ENCODE measurements at places on chromosomes 12 and 14.
A peak's percentile ranks its signal among the peaks of the same experiment; 100 is the strongest.

- DNase-seq: no peak
Measured at GRCh38 chr12:130104571-130105106, 57.6 kb upstream of the FZD10 start.

GRCh38 chr12:563250-563781 is 99.9 kb downstream of the NINJ2 start:
- DNase-seq: no peak

DNA sequence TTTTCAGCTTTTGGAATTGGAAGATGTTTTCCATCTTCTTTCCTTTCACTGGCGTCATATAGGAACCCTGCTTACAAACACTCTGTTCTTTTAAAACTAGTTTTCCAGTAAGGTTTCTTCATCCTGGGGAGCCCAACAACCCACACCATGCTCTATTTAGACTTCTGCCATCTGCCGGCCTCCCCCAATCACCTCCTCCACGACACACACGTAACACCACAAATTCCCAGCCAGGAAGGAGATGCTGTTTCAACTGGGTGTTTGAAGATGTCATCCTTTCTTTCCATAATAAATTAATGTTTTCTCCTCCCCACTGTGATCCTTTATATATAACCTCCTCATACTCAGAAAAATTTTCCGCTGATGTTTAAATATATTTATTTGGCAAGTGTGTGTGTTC is 231.4 kb upstream of the DDHD1 start:
- DNase-seq: no peak

- DNase-seq: no peak
Measured at GRCh38 chr12:97960225-97960624, 497.6 kb downstream of the RMST start.

GRCh38 chr12:3199551-3200031 is 122.4 kb downstream of the TSPAN9 start:
- DNase-seq: no peak

DNA sequence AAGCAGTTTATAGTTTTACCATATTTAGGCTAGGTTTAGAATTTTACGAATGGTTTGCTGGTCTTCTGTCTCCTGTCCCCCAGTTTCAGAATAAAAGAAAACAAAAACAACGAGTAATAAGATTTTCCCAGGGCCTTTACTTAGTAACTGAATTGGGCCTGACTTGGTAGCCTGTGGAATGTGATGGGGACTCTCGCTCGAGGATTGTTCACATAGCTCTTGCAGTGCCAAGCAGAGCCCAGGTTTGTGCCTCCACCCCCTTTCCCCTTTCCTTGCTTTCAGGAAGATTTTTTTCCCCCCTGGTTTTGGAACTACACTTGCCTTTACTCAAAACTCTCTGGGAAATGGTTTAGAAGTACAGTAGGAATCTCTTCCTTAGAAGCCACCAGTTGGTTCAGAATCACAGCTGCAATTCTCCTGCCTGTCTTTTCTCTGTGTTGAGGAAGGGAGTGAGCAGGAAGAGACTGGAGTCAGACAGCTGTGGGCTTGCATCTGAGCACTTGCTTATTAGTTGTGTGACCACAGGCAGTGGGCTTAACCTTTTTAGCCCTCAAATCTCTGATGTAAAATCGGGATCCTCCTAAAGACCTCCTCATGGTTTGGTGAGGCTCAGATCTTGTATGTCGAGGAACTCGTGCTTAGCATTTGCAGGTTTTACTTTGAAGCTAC is 501.2 kb downstream of the PCNX1 start:
- DNase-seq: no peak

GRCh38 chr12:111426344-111427185 is 20.8 kb downstream of the SH2B3 start:
- DNase-seq: no peak

DNA sequence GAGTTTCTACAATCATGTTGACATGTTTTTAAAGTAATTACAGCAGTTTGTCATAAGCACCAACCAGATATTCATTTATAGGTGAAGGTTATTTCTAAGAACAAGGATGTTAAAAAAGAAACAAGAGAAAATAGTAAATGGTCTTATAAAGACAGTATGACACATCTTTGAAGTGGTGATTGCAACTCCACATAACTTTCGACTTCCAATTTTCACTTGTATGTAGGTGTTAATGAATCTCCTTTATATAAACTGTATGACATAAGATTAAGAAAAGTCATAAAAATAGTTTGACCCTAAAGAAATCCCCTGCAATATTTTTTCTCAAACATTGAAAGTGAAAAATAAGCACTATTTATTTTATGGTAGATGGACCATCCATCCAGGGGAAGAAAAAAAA is 144.8 kb upstream of the PTPRQ start:
- DNase-seq: no peak

- no peak for DNase-seq
Measured at GRCh38 chr12:51911788-51912711, 4.7 kb downstream of the ACVRL1 start.

DNA sequence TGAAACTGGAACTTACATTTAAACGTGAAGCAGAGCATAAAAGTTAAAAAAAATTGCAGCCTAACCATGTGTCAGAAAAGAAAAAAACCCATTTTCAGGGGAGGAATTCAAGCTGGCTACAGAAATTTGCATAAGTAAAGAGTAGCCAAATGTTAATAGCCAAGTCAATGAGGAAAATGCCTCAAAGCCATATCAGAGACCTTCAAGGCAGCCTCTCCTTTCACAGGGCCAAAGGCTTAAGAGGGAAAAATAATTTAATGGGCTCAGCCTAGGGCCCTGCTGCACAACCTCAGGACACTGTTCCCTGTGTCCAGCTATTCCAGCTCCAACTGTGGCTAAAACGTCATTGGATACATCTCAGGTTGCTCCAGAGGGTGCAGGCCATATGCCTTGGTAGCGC is 749.5 kb downstream of the FLRT2 start:
- DNase-seq: no peak

- DNase-seq: no peak
Measured at GRCh38 chr14:105384605-105385321, 13.6 kb upstream of the TEX22 start.

DNA sequence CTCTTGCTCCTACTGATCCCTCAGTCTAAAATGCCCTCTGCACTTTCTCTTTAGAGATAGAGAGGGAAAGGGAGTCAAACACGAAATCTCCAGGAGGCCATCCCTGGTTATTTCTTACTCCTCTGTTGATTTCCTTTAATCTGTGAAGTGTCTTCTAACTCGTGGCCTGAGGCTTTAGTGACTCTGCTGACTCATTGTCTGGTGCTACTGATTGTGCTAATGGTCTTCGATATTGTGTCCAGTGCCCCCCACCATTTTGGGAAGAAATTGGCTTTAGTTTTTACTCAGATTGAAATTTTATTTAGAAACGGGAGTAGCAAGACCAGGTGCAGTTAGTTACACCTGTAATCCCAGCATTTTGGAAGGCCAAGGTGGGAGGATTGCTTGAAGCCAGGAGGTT is 839 bp downstream of the CLEC9A start:
- no peak for DNase-seq

GRCh38 chr12:127293507-127294310 is 973.3 kb upstream of the TMEM132C start:
- peak; percentile 49 for DNase-seq

- no peak for DNase-seq
Measured at GRCh38 chr12:92438641-92439419, 264.0 kb upstream of the PLEKHG7 start.

GRCh38 chr12:50061946-50062686 is 4.7 kb downstream of the ASIC1 start:
- no peak for DNase-seq

GRCh38 chr12:128474916-128475315 is 207.9 kb downstream of the TMEM132C start:
- no peak for DNase-seq

GRCh38 chr12:112349431-112349830 is 32.8 kb downstream of the HECTD4 start:
- DNase-seq: no peak

GRCh38 chr12:26092346-26093105 is 32.3 kb downstream of the BHLHE41 start:
- DNase-seq: no peak

- DNase-seq: no peak
Measured at GRCh38 chr14:103123634-103124500, 606 bp downstream of the TNFAIP2 start.

DNA sequence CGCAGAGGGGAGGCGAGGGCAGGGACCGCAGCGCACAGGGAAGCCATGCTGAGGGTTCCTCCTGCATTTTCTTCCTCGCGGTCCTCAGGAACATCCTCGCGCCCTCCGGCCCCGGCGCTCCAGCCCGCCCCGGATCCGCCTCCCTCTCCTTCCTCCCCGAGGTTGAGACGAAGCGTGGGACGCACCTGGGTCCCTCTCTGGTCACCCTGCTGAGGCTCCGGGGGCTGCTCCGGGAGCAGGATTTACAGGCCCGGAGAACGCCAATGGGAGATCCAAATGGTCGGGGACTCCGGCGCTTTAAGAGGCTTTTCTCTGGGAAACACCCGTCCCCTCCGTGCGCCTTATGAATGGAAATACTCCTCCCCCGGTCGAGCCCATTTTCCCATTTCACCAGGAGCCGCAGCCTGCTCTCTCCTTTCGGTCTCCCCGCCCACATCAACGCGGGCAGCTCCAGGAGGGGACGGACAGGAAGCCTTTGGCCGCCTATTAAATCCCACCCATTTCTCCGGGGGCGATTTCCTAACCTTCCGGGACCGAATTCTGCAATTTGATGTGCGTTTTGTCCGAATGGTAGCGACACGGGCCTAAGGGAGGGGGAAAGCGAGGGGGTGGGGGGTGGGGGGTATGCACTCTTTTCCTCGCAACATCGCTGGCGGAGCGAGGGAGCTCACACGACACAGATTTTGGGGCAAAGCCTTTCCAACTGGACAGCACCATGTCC is at the start of gene UNC79:
Gene UNC79, plus strand, starts transcription at position 625 of the 721 bp plus-strand sequence. Its CDS starts 91 bp downstream, at position 716.
- DNase-seq: no peak

- peak; percentile 47 for DNase-seq
Measured at GRCh38 chr12:64450711-64451486, 1.0 kb upstream of the TBK1 start.

- DNase-seq: peak; percentile 22
Measured at GRCh38 chr14:74941676-74942097, 13.7 kb downstream of the PGF start.

DNA sequence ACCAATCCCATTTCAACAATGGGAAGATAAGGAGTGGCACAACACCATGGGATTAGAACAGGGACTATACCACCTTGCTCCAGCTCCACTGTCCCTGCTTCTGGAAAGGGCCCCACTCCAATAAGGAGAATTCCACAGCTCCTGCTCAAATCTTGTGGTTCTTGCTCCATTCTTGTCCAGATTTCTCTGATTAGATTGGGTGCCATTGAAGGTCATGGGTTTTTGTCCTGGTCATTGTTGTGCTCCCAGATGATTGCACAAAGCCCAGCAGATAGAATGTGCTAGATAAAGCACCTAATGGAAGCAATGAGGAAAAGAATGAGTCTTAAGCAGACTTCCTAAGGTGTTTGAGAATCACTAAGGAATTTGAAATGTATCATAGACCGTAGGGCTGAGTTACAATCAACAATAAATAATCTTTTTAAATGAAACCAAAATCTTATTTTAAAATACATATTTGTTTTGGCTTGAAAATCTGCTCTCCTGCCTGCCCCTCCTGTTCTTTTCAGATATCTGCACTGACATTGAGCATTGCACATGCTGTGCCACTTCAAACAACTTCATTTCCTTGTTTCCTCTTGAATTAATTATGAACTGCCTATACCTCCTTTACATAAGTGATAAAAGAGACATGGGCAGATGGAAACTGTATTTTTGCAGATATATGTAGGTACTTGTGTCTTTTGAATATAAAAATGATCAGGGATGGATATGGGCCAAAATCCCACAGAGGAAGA is 115.9 kb downstream of the FGD4 start:
- DNase-seq: no peak

GRCh38 chr14:50520947-50521815 is 11.2 kb downstream of the MAP4K5 start:
- DNase-seq: peak; percentile 66

Data from SW480 (cell line).